ENCODE measurements at places on chromosomes 3 and 15. TPM values are rescaled to one million over a fixed set of nuclear protein-coding genes. Genes with fewer than 3 reads are reported as not detected.

- H3K36me3 ChIP-seq: no peaks in the 10 kb centered on the region
- no peaks in the 10 kb centered on the region for H3K27me3 ChIP-seq
- H3K27ac ChIP-seq: no peak overlapping the region
- no peak overlapping the region for H3K4me3 ChIP-seq
Observed at GRCh38 chr15:57301307-57301706, 75.0 kb upstream of the CGNL1 start.

GRCh38 chr3:1609416-1609815 is 489.2 kb upstream of the CNTN4 start:
- no peak for DNase-seq
- H3K27ac ChIP-seq: no peak overlapping the region
- no peaks in the 10 kb centered on the region for H3K36me3 ChIP-seq
- no peak overlapping the region for H3K4me3 ChIP-seq
- H3K4me1 ChIP-seq: peaks cover 11% of the 10 kb centered on the region
- no peaks in the 10 kb centered on the region for H3K27me3 ChIP-seq

CCK gene
- not detected for total RNA-seq

AADACL2 gene
- not detected for total RNA-seq

DNA sequence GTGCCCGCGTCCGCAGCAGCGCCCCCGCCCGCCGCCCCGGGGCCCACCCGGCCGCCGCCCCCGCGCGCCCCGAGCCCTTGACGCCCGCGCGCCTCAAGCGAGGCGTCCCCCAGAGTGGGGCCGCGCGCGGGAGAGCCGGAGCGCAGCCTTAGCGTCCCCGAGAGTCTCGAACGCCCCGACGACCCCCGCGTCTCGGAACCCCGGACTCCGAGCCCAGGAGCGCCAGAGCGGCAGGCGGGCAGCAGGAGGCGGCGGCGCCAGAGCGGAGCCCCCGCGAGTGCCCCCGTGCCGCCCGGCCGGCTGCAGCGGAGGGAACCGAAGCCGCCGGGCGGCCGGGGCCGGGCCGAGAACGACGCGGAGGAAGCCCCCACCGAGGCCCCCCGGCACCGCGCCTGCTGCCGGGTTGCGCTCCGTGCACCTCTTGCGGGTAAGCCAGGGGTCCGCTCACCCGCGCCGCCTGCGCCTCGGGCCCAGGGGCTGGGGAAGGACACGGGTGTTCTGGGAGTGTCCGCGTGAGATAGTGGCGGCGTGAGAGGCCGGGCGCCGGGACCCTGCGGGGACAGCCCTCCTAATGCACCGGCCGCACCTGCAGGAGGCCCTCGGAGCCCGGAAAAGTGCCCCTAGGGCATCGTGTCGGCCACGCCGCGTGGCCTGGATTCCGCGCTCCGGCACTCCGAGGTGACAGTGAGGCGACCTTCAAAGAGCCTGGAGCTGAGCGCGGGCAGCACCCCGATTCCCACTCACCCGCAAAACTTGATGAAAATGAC is 52.0 kb upstream of the ULK4 start:
- H3K4me3 ChIP-seq: peak overlapping the region; percentile 83
- no peak for DNase-seq
- H3K4me1 ChIP-seq: peaks cover 39% of the 10 kb centered on the region
- H3K36me3 ChIP-seq: no peaks in the 10 kb centered on the region
- peak overlapping the region; percentile 77 for H3K27ac ChIP-seq
- no peaks in the 10 kb centered on the region for H3K27me3 ChIP-seq

DNA sequence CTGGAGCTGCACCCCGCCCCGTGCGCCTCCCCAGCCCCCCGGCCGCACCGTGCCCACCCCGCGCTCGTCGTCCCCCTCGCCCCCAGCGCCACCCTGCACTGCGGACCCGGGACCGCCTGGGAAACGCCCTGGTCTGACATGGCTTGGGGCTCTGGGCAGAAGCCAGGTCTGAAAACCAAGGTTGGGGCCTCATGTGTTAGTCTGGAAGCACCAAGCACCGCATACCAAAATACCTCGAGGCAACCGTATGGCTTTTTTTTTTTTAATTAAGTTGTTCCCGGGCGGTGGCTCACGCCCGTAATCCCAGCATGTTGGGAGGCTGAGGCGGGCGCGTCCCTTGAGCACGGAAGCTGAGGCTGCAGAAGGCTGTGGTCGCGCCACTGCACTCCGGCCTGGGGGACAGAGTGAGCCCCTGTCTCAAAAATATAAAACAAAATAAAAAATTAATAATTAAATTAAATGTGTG is 91.5 kb upstream of the CHD2 start:
- H3K4me1 ChIP-seq: peaks cover 54% of the 10 kb centered on the region
- H3K36me3 ChIP-seq: no peaks in the 10 kb centered on the region
- peak overlapping the region; percentile 98 for H3K27ac ChIP-seq

- H3K27ac ChIP-seq: no peak overlapping the region
- H3K4me3 ChIP-seq: peak overlapping the region; percentile 11
- H3K27me3 ChIP-seq: no peaks in the 10 kb centered on the region
- H3K36me3 ChIP-seq: no peaks in the 10 kb centered on the region
- H3K4me1 ChIP-seq: peaks cover 12% of the 10 kb centered on the region
- no peak for DNase-seq
Observed at GRCh38 chr3:174156200-174156599, 702.9 kb upstream of the NAALADL2 start.

- peaks cover 70% of the 10 kb centered on the region for H3K4me1 ChIP-seq
- H3K36me3 ChIP-seq: peaks cover 3% of the 10 kb centered on the region
- peak overlapping the region; percentile 85 for H3K4me3 ChIP-seq
- peak overlapping the region; percentile 91 for H3K27ac ChIP-seq
- no peaks in the 10 kb centered on the region for H3K27me3 ChIP-seq
Observed at GRCh38 chr15:64699751-64700388, 75.5 kb downstream of the RBPMS2 start.

- no peaks in the 10 kb centered on the region for H3K36me3 ChIP-seq
- no peak for DNase-seq
- H3K4me3 ChIP-seq: no peak overlapping the region
- H3K4me1 ChIP-seq: peaks cover 9% of the 10 kb centered on the region
Observed at GRCh38 chr3:107674371-107674770, 151.6 kb downstream of the BBX start.

DNA sequence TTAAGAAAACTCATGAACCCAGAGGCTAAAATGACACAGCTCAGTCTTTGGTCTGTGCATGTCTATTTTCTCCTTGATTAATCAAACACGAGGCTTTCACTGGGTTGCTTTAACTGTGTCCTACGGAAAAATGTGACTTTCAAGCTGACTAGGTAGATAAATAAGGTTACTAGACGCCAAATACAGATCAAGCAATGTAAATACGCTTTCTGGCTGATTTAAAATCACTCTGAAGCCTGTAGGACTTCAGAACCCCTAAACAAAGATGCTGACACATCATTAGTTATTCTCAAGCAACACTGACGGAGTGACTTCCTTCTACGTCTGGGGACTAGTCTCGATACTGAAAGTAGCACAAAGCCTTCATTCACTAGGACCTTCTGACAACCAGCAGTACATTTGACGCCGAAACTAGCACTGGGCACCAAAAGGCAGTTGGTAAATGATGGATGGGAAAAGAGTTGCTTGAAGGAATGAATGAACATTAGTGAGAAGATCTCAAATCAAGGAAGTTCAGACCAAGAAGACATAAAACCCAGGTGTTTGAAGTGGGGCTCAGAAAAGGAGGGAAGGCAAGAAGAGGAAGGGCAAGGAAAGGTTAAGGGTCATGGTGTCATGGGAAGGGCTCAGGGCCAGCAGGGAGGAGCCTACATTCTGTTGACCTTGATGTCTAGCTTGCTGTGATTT is 67.1 kb upstream of the CDV3 start:
- H3K36me3 ChIP-seq: no peaks in the 10 kb centered on the region
- H3K4me3 ChIP-seq: no peak overlapping the region
- peaks cover 1% of the 10 kb centered on the region for H3K27me3 ChIP-seq

DNA sequence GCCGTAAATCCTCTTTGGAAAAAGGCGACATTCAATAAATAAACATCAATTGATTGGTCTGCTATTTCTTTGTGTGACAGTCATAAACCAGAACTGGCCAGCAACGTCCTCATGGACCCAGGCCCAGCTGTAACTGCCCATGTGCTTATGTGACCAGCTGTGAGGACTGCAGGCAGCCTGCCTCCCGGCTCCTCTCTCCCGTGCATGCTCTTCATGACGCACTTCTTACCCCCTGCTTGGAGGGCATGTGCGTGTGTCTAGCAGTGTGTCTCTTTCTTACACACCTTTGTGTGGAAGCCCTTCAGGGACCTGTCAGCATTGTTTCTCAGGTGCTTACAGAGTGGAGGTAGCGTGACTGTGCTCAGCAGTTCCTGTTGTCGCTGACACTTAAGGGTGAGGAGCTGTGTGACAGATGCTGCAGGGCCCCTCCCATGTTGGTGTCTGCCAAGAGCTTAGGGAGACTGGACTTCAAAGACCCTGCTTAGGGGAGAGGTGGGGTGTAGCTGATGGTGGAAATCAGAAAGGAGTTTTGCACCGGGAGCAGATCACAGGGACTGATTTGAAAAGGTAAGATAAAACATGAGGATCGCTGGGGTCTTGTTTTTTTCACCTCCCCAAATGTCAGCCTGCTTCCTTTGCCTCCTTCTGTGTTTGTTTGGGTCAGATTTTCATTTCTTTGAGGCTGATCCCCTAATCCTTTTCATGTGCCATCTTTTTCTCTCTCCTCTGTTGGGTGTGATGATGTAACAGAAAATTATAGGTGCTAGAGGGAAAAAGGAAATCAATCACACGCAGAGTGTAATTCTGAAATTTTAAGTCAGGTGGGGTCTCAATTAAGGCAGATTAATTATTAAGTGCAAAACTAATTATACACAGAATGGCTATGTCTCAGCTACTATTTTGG is 2.1 kb downstream of the PODXL2 start:
- H3K4me1 ChIP-seq: peaks cover 12% of the 10 kb centered on the region
- H3K4me3 ChIP-seq: no peak overlapping the region
- H3K27me3 ChIP-seq: peaks cover 5% of the 10 kb centered on the region
- no peaks in the 10 kb centered on the region for H3K36me3 ChIP-seq

FEM1B gene
- total RNA-seq: 49.1 TPM

- no peak overlapping the region for H3K4me3 ChIP-seq
- no peaks in the 10 kb centered on the region for H3K27me3 ChIP-seq
- H3K27ac ChIP-seq: no peak overlapping the region
- DNase-seq: no peak
- no peaks in the 10 kb centered on the region for H3K4me1 ChIP-seq
Observed at GRCh38 chr3:95629802-95630201, 1184.6 kb upstream of the EPHA6 start.

DNA sequence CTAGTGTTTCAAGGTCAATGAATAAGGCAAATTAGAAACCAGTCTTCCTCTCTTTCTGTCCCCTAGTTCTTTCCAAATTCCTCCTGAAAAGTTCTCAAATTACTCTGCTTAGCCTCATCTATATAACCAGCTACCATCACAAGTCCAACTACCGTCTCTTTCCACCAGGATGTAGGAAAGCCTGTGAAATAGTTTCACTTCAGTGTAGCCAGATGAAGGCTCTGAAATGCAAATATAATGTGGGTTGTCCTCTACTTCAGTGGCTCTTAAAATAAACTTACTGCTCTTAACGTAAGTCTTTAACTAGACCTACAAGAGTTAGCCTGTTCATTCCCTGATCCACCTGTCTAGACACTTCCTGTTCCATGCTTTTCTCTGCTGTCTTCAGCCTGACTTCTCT is 827.7 kb downstream of the ROBO1 start:
- H3K4me3 ChIP-seq: no peak overlapping the region
- no peaks in the 10 kb centered on the region for H3K4me1 ChIP-seq
- H3K36me3 ChIP-seq: peaks cover 3% of the 10 kb centered on the region
- no peak for DNase-seq

DNA sequence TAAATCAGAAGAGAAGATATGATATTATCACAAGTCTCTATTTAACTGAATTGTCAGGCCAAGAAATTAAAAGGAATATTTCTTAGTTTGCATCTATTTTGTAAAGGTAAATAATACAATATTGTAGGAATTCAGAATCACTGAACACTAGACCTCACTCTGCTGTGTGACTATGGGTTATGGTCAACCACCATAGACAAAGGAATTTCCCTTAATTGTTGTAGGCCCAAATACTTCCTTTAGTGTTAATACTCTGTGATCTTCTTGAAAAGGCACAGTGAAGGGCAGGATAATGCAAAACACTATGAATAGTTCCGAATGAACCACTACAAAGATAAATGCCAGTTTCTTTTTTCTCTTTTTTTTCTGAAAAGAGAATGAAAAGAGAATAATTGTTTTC is 162.3 kb downstream of the TUSC7 start:
- H3K27ac ChIP-seq: no peak overlapping the region
- no peaks in the 10 kb centered on the region for H3K27me3 ChIP-seq
- no peaks in the 10 kb centered on the region for H3K36me3 ChIP-seq
- no peaks in the 10 kb centered on the region for H3K4me1 ChIP-seq
- no peak for DNase-seq

DNA sequence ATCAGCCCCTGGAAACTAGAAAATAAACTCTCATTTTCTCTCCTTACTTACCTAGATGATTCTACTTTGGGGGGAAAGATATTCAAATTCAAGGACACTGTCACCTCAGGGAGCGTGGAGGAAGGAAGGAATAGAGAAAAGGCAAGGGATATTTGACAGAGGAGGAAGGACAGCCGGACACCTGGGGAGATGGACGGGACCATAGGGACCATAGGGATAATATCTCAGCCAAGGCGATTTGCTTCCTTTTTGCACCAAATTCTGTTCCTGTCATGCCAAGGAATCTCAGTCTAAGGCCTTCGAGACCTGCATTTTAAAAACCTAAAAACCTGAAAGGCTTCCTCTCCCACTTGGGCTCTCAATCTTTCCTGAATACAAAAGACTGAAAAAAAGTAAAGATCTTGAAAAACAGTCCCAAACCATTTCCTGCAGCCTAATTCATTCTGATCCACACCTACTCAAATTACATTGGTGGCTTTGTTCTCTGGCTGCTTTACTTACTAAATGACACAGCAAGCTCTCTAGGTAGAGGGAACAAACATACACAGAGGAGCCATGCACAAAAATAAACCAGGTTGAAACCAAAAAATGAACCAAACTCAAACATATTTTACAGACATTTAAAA is 73.9 kb upstream of the SLC24A5 start:
- no peaks in the 10 kb centered on the region for H3K4me1 ChIP-seq
- H3K4me3 ChIP-seq: no peak overlapping the region
- no peaks in the 10 kb centered on the region for H3K36me3 ChIP-seq

DNA sequence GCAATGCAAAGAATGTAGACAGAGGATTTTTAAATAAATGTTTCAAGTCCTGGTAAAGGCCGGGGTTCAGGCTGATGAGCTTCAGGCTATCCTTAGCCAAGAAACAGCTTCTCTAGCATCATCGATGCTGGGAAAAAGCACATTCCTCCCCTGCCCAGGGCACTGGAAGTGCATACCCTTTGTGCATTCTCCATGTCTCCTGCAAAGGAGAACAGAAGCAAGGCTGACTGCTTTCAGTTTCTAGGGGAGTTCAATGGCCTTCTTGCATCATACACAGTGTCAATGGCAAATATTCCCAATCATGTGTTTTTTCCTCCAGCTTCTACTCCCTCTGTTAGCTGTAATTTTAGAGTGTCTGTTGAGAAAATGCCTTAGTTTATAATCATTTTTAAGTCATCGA is 59.9 kb downstream of the GPR176 start:
- no peak for DNase-seq
- peaks cover 16% of the 10 kb centered on the region for H3K4me1 ChIP-seq
- H3K27me3 ChIP-seq: no peaks in the 10 kb centered on the region
- H3K27ac ChIP-seq: no peak overlapping the region

GRCh38 chr15:98548139-98548971 is 100.0 kb upstream of the IGF1R start:
- H3K4me3 ChIP-seq: peak overlapping the region; percentile 91
- H3K27ac ChIP-seq: peak overlapping the region; percentile 97
- no peak for DNase-seq
- H3K36me3 ChIP-seq: no peaks in the 10 kb centered on the region

CPEB1 gene
- 2.7 TPM for total RNA-seq

ABCC5 gene
- 23.8 TPM for total RNA-seq

Measured in chondrocyte (in vitro differentiated cells).